ENCODE measurements at places on chromosomes 4 and X.
A peak's percentile ranks its signal among the peaks of the same experiment; 100 is the strongest.

DNA sequence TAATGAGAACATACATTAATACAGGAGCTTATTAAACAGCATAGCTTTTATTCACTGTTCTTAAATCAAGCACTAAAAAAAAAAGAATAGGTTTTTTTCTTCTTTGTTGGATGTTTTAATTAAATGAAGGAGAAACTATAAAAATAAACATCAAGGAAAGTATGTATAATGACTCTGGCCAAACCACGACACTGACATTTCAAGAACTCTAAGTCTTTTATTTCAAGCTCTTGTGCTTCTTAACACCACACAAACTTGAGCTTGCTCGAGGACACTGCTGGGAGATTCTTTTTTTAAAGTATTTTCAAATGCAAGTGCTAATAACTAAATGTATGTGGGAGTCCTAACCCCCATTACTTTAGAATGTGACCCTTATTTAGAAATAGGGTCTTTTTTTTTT lies 204.9 kb upstream of the PPARGC1A start:
- H3K27me3 ChIP-seq = no peaks in the 10 kb centered on the region
- no peaks in the 10 kb centered on the region for H3K4me1 ChIP-seq
- H3K36me3 ChIP-seq = no peaks in the 10 kb centered on the region
- H3K27ac ChIP-seq = no peak overlapping the region
- H3K4me3 ChIP-seq = no peak overlapping the region
- DNase-seq = no peak

GRCh38 chr4:76523593-76523992 lies 88.6 kb downstream of the SHROOM3 start:
- no peaks in the 10 kb centered on the region for H3K4me1 ChIP-seq
- H3K27me3 ChIP-seq = no peaks in the 10 kb centered on the region
- H3K36me3 ChIP-seq = no peaks in the 10 kb centered on the region
- H3K4me3 ChIP-seq = no peak overlapping the region

DNA sequence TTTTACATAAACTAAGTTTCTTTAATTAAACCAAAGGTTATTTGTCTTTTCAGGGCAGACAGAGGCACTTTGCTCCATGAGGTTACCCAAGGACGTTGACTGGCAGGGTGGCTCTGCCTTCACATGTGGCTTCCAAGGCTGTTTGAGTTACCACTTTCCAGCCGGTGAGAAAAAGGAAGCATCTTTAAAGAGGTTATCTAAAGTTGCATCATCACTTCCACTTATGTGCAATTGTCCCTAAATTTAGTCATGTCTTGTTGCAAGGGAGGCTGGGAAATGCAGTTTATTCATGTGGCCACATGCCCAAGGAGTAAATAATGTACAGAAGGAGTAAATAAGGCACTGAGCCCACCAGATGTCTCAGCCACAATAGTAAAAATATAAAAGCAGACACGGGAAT lies 29.0 kb upstream of the RAP1GDS1 start:
- no peaks in the 10 kb centered on the region for H3K27me3 ChIP-seq
- no peaks in the 10 kb centered on the region for H3K4me1 ChIP-seq
- no peaks in the 10 kb centered on the region for H3K36me3 ChIP-seq
- H3K4me3 ChIP-seq = no peak overlapping the region
- no peak for DNase-seq

DNA sequence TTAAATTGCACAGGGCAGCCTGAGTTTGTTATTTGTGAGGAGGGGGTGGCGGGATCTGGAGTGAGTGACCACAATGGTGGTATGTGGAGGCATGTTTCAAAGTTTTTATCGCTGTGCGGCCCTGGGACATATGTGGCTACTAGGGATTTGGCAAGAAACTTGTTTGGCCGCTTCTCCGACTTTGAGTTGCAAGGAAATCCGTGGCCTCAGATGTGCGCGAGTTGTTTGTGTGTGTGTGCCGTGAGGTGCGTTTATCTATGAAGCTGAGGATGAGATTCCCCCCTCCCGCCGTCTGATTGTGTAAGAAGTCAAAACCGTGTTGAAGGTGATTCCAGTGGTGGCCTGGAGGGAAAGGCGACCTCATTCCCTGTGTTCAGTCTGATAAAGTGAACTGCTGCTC lies 1.4 kb downstream of the JADE3 start:
- peak overlapping the region; percentile 69 for H3K4me3 ChIP-seq
- H3K27ac ChIP-seq = peak overlapping the region; percentile 94
- peaks cover 9% of the 10 kb centered on the region for H3K4me1 ChIP-seq
- no peaks in the 10 kb centered on the region for H3K36me3 ChIP-seq
- no peaks in the 10 kb centered on the region for H3K27me3 ChIP-seq
- peak; percentile 88 for DNase-seq

DNA sequence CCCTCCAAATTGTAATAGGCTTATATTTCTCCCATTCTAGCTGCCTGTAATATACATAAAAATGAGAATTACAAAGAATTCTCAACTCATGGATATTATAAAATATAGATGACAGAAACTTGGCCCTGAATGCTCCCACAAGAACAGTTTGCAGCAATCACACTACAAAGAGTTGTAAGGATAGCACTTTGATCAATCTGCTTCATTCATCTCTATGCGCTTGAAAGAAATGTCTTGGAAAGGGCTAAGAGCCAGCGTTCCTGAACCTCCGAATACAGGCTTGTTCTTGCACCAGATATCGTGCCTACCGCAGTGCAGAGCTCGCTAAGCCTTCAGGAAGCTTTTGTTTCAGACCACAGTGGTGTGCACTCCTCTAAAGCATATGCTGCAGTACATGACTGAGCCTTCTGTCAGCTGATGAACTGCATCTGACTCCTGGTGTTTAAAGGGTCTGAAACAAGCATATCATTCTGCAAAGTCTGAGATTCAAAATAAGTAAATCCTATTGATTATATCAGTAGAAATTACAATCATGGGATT lies 417.6 kb upstream of the ZFP42 start:
- no peaks in the 10 kb centered on the region for H3K4me1 ChIP-seq
- no peaks in the 10 kb centered on the region for H3K27me3 ChIP-seq
- H3K36me3 ChIP-seq = no peaks in the 10 kb centered on the region

GRCh38 chr4:153076861-153077260 lies 127.4 kb upstream of the TRIM2 start:
- H3K36me3 ChIP-seq = no peaks in the 10 kb centered on the region
- H3K4me3 ChIP-seq = no peak overlapping the region
- DNase-seq = no peak
- H3K4me1 ChIP-seq = no peaks in the 10 kb centered on the region
- H3K27me3 ChIP-seq = no peaks in the 10 kb centered on the region
- no peak overlapping the region for H3K27ac ChIP-seq

- no peak overlapping the region for H3K27ac ChIP-seq
- no peaks in the 10 kb centered on the region for H3K4me1 ChIP-seq
- H3K4me3 ChIP-seq = no peak overlapping the region
- H3K36me3 ChIP-seq = no peaks in the 10 kb centered on the region
- no peak for DNase-seq
These were observed 8.0 kb upstream of the FAM47C start for GRCh38 chrX:37000140-37000539.

DNA sequence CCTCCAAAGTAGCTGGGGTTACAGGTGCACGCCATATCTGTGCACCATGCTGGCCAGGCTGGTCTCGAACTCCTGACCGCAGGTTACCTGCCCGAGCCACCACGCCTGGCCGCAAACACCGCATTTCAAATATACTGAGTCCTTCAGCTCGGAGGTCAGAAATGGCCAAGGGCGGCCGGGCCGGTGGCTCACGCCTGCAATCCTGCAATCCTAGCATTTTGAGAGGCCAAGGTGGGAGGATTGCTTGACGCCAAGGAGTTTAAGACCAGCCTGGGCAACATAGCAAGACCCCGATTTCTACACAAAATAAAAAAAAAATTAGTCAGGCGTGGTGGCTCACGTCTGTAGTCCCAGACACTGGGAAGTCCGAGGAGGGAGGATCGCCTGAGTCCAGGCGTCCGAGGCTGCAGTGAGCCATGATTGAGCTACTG lies 71.9 kb upstream of the PPP2R3B start:
- H3K4me3 ChIP-seq = no peak overlapping the region
- H3K36me3 ChIP-seq = no peaks in the 10 kb centered on the region
- H3K4me1 ChIP-seq = no peaks in the 10 kb centered on the region
- no peak for DNase-seq
- H3K27me3 ChIP-seq = no peaks in the 10 kb centered on the region
- H3K27ac ChIP-seq = no peak overlapping the region

DNA sequence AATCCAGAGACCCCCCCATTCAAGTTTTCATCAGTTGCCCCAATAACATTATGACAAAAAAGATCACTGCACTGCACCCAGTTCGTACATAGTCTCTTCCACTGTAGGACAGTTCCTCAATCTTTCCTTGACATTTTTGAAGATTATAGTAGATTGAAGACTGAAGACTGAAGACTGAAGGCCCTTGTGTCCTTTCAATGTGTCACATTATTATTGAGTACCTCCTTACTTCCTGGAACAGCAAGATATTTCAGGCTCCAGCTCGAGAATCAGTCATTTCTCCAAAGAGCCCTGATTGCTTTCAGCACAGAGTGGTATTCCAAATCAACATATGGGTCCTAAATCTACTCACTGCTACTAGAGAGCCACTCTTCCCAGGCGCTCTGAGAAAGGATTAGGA lies 75.0 kb downstream of the MANBA start:
- no peak overlapping the region for H3K4me3 ChIP-seq
- no peaks in the 10 kb centered on the region for H3K27me3 ChIP-seq
- H3K36me3 ChIP-seq = peaks cover 10% of the 10 kb centered on the region
- DNase-seq = no peak
- H3K4me1 ChIP-seq = peaks cover 21% of the 10 kb centered on the region

- H3K27ac ChIP-seq = no peak overlapping the region
- H3K36me3 ChIP-seq = no peaks in the 10 kb centered on the region
- no peak overlapping the region for H3K4me3 ChIP-seq
- no peaks in the 10 kb centered on the region for H3K27me3 ChIP-seq
These were observed 241.9 kb upstream of the SFRP2 start for GRCh38 chr4:154030746-154031145.

- H3K27me3 ChIP-seq = no peaks in the 10 kb centered on the region
- H3K36me3 ChIP-seq = no peaks in the 10 kb centered on the region
- no peak overlapping the region for H3K4me3 ChIP-seq
- DNase-seq = peak; percentile 25
- H3K4me1 ChIP-seq = no peaks in the 10 kb centered on the region
- H3K27ac ChIP-seq = no peak overlapping the region
These were observed 7.5 kb upstream of the RUFY3 start for GRCh38 chr4:70714079-70714887.

DNA sequence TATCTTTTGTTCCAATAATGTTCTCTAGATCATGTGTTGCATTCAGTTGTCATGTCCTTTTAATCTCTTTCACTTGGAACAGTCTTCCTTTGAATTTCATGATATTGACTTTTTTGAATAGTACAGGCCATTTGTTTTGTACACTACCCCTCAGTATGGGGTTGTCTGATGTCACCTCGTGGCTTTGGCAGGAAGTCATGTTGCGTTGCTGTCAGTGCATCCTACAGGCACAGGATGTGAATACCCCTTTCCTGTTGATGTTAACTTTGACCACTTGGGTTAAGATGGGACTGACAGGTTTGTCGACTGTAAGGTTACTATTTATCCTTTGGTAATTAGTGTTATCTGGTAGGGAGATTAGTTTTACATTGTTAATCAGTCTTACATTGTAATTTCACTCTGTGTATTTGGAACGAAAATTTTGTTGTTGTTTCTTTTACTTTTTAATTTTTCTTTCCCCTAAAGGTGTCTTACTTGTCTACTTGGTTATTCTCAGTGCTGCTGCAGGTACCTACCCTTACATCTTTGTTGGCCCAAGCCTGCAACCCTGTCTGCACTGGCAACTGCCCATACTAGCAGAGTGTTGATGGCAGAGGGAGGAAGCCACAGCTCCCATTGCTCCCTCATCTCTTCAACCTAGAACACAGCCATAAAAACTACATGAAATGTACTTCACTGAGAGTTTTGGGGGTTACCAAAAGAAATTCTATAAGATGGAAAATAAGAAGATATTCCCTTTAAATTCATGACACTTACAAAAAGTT lies 14.7 kb upstream of the ATP8A1 start:
- H3K27me3 ChIP-seq = no peaks in the 10 kb centered on the region
- H3K4me1 ChIP-seq = no peaks in the 10 kb centered on the region
- no peak overlapping the region for H3K4me3 ChIP-seq
- H3K36me3 ChIP-seq = no peaks in the 10 kb centered on the region
- DNase-seq = no peak

GRCh38 chr4:124810827-124811226 lies 98.3 kb upstream of the ANKRD50 start:
- no peak overlapping the region for H3K4me3 ChIP-seq
- H3K36me3 ChIP-seq = no peaks in the 10 kb centered on the region
- H3K27ac ChIP-seq = no peak overlapping the region
- H3K27me3 ChIP-seq = no peaks in the 10 kb centered on the region

DNA sequence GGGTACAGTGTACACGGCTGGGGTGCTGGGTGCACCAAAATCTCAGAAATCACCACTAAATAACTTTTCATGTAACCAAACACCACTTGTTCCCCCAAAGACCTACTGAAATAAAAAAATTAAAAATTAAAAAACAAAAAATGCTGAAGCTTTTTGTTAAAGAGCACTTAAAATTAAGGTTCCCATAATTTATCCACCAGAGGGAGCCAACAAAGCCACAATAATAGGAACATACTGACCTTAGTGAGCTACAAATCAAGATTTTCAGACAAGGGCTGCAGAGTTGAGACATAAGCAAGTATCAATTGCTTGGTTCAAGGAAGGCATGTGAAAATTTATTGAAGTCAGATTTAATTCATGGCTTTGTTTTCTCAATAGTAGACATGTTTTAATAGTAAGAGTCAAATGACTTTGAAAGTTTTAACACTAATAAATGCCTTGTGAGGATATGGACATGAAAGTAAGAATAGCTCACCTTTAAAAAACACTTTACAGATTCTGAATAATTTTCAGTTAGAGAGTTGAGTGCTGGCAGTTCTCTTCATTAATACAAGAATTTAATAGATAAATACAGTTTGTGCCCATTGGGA lies 43.0 kb upstream of the SCOC start:
- no peaks in the 10 kb centered on the region for H3K4me1 ChIP-seq
- peak; percentile 60 for DNase-seq
- H3K27ac ChIP-seq = no peak overlapping the region
- H3K4me3 ChIP-seq = no peak overlapping the region

GRCh38 chr4:100280807-100281206 lies 90.5 kb upstream of the DDIT4L start:
- no peaks in the 10 kb centered on the region for H3K27me3 ChIP-seq
- no peak overlapping the region for H3K27ac ChIP-seq
- no peak for DNase-seq
- H3K36me3 ChIP-seq = no peaks in the 10 kb centered on the region
- no peaks in the 10 kb centered on the region for H3K4me1 ChIP-seq

DNA sequence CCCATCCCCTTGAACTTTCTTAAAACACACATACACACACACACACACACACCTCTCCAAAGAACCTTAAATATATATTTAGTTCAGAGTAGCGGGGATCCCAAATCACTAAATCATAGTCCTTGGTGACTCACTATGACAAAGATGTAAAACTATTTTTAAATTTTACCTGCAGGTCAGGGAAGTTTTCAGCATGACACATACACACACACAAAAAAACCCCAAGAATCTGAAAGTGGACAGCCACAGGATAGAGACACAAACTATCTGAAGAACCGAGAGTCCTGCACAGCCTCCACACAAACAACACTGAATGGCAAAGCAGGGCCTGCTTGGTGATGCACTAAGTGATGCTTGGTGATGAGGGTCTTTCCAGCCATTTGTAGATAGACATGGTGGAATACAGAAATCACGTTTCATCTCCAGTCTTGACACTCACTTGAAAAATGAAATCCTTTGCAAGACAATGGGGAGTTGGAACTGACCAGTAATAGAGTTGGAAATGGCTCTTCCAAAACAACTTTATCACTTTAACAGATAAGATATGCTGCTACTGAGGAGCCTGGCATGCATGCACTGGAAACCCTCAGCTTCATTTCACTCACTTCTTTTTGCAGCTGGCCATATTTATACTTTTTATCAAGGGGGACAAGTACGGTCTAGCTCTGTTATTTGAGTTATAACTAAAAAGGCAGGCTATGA lies 307.3 kb downstream of the RAPGEF2 start:
- H3K4me3 ChIP-seq = no peak overlapping the region
- no peak overlapping the region for H3K27ac ChIP-seq
- DNase-seq = no peak
- H3K4me1 ChIP-seq = no peaks in the 10 kb centered on the region
